ENCODE measurements at places on chromosomes 1 and 21.

DNA sequence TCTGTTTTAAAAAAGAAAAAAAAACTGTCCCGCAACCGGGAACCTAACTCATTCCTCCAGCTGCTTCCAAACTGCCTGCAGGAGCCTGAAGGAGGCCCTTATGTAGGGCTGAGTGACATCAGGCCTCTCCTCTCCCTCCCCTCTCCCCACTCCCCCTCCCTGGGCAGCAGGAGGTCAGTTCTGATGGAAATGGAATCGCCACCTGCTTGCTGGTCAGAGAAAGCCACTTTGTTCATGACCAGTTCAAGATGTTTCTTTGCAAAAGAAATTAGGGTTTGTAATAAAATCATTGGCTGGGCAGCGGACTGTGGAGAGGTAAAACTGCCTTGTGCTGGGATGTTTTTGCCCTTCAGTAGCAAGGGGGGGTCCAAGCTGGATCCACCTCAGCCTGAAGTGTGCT, at the start of gene MAP1LC3C:
Gene MAP1LC3C, minus strand, starts transcription at position 73 of the 400 bp plus-strand sequence. CDS start 90 bp downstream, outside the sequence.
- H3K4me3 ChIP-seq: peak within 1 kb of the TSS; percentile 34
- H3K4me1 ChIP-seq: no peaks in the 10 kb centered on the region
- H3K36me3 ChIP-seq: no peaks in the 10 kb centered on the region
- H3K27me3 ChIP-seq: no peaks in the 10 kb centered on the region
- H3K27ac ChIP-seq: no peak within 1 kb of the TSS

DNA sequence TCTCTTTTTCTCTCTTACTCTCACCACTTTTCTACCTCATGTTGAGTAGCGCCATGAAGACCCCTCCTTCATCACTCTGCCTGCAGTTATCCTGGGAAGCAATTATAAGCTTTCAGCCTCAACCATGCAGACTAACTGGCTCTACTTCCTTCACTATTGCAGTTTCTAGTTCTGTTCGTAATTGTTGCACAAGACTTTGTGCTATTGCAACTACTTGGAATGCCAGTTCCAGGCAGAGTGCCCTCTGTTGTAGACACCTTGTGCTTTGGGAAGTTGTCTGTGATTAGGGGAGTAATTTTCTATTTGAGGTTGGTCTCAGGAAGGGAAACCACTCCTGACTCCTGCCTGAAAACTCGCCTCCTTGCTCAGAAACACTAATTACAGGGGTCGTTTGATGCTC, 19.4 kb downstream of the PGM1 start:
- H3K27ac ChIP-seq: no peak overlapping the region
- no peaks in the 10 kb centered on the region for H3K36me3 ChIP-seq
- no peaks in the 10 kb centered on the region for H3K4me1 ChIP-seq
- DNase-seq: no peak
- H3K4me3 ChIP-seq: no peak overlapping the region

GRCh38 chr1:68470388-68470970, 20.7 kb upstream of the RPE65 start:
- no peak overlapping the region for H3K4me3 ChIP-seq
- no peaks in the 10 kb centered on the region for H3K4me1 ChIP-seq
- no peaks in the 10 kb centered on the region for H3K36me3 ChIP-seq
- no peaks in the 10 kb centered on the region for H3K27me3 ChIP-seq

DNA sequence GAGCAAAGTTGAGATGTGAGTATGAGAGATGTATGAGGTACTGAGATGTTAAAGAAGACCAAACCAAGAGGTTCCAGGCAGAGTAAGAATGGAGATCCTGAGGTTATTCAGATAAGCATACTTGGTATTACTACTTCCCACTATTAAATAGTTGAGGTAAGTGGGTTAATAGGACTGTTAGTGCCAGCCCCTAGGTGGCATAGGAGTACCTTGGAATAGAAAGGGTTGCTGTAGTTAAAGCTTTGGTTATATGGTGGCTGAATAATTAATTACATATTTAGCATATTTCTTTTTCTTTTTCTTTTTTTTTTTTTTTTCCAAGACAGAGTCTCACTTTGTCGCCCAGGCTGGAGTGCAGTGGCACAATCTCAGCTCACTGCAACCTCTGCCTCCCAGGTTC, 397.9 kb upstream of the TMPRSS15 start:
- H3K4me1 ChIP-seq: no peaks in the 10 kb centered on the region
- no peaks in the 10 kb centered on the region for H3K27me3 ChIP-seq
- no peak for DNase-seq

DNA sequence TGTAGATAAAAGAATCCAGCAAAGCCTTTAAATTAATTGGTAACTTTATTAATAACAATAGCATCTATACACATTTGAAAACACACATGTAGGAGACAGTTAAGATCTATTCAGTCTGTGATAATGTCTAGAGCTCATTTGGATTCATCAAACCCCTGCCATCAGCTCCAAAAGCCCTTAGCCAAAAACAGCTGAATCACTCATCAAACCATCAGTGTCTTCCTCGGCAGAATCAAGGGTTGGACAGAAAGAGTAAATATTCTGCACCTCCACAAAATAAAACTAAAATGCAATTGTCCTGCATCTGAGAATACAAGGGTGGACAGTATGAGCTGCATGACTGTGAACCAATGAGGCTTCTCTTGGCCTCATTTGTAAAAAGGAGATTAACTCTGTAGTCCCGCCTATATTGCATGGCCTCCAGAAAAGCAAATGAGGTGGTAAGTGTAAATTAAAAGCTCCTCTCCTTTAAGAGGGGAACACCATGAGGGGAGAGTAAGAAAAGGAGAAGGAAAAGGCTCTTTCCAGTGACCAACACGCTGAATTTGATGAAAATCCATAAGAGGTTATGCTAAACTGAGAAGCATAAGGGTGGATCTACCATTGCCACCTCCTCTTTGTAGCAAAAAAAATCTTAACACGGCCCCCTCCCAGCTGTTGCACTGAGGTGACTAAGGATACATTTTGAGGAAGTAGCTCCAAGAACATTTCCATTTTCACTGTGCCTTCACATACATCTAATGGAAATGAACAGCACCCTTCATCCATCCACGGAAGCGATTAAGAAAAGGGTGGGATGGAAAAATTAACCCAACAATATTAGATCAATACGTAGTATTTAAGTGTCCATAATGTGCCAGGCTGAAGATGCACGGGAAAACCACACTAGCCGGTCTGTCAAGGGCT, 14.7 kb upstream of the BOLA1 start:
- H3K27me3 ChIP-seq: no peaks in the 10 kb centered on the region
- peak overlapping the region; percentile 97 for H3K27ac ChIP-seq
- H3K36me3 ChIP-seq: no peaks in the 10 kb centered on the region
- peak overlapping the region; percentile 60 for H3K4me3 ChIP-seq

GRCh38 chr1:223245983-223246382, 102.9 kb upstream of the TLR5 start:
- no peaks in the 10 kb centered on the region for H3K27me3 ChIP-seq
- DNase-seq: peak; percentile 58
- no peaks in the 10 kb centered on the region for H3K36me3 ChIP-seq

DNA sequence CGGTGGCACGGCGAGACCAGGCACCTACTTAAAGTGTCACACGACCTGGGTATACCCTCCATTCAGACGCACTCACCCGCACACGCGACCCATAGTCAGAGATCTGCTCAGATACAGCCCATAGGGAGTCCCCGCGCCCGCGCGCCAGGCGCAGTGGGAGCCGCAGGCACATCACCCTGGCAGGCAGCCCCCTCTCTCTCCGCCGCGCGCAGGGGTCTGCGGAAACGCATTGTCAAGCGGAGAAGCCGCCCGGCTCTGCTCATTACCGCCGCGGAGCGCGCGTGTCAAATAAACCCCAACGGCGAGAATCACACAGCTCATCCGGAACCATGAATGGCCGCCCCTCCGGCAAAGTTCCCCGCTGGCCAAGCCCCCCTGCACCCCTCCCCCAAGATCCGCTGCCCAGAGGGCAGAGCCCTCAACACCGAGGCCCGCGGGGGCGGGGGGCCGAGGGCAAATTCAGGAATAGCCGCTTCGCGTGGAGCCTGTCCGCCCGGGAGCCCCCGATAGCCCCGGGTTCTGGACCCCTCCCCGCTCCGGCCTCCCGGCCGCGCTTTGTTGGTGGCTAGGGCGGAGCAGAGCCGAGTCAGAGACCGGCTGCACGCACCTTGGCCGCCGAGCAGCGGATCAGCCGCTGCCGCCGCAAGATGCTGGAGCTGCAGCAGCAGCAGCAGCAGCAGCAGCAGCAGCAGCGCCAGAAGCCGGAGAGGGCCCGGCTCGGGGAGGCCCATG, 522 bp downstream of the LRP8 start:
- H3K36me3 ChIP-seq: no peaks in the 10 kb centered on the region
- DNase-seq: no peak
- peaks cover 29% of the 10 kb centered on the region for H3K4me1 ChIP-seq

- no peak overlapping the region for H3K4me3 ChIP-seq
- peaks cover 12% of the 10 kb centered on the region for H3K4me1 ChIP-seq
- H3K36me3 ChIP-seq: no peaks in the 10 kb centered on the region
- no peak for DNase-seq
These were observed 20.3 kb downstream of the RSPH1 start for GRCh38 chr21:42475526-42476387.

DNA sequence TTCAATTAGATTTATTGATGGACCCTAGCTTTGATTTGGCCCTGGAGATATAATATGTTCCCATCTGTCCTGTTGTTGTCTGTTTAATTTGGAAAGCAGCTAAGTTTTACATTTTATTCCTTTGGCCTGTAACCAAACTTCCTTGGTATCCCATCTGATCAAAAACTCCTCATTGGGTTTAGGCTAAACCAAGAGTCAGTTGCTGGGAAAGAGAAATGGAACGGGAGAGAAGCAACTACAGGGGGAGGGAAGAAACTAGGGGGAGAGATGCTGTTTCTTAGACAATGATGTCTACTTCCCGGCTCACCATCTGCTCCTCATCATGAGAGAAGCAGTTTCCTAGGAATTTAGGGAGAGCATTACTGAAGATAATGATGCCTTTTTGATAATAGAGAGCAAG, 141.8 kb downstream of the SYT2 start:
- H3K36me3 ChIP-seq: peaks cover 7% of the 10 kb centered on the region
- no peak for DNase-seq
- no peaks in the 10 kb centered on the region for H3K27me3 ChIP-seq
- H3K4me1 ChIP-seq: peaks cover 41% of the 10 kb centered on the region

DNA sequence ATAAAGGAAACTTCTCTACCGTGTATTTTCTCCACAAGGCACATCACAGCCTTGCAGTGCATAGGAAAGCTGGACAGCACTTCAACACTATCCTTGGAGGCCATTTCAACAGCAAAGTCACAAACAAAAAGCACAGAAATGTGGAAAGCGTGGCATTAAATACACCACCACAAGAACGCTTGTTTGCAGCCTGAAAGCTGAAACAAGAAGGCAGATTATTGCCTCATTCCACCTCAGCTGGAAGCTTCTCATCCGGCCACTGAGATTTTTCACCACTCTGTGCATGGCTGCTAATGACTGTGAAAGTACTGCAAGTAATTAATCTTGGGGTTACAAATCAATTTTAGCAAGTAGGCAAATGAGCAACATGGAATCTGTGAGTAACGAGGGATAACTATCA, 50.9 kb upstream of the GALNT2 start:
- no peaks in the 10 kb centered on the region for H3K4me1 ChIP-seq
- DNase-seq: no peak
- H3K36me3 ChIP-seq: no peaks in the 10 kb centered on the region
- no peaks in the 10 kb centered on the region for H3K27me3 ChIP-seq

DNA sequence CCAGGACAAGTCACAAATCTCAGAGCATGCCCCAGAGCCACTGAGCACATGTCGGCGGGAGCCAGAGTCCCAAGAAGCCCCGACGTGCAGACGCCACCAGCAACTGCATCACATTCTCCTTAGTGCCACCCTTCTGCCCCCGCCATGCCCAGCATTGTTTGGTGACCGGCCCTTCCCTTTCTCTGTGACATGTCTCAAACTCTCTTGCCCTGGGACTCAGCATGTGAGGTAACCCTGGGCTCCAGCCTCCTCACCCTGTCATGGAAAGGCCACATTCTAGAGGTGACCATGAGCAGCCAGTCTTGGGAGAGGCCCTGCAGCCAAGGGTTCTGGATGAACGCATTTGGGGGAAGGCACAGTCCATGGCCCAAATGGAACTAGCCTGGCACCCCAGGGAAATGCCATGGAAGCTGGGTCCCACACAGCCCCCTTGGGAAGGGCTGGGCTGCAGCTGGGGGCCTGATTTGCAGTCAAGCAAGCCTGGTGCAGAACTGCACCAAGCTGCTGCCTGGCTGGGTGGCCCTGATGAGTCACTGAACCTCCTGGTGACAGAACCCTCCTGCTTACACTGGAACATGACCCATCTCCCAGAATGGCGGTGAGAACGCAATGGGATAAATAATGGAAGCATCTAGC, 94.4 kb downstream of the ITPKB start:
- no peak overlapping the region for H3K4me3 ChIP-seq
- H3K27ac ChIP-seq: peak overlapping the region; percentile 25
- DNase-seq: no peak
- H3K27me3 ChIP-seq: no peaks in the 10 kb centered on the region
- peaks cover 24% of the 10 kb centered on the region for H3K4me1 ChIP-seq
- peaks cover 46% of the 10 kb centered on the region for H3K36me3 ChIP-seq

DNA sequence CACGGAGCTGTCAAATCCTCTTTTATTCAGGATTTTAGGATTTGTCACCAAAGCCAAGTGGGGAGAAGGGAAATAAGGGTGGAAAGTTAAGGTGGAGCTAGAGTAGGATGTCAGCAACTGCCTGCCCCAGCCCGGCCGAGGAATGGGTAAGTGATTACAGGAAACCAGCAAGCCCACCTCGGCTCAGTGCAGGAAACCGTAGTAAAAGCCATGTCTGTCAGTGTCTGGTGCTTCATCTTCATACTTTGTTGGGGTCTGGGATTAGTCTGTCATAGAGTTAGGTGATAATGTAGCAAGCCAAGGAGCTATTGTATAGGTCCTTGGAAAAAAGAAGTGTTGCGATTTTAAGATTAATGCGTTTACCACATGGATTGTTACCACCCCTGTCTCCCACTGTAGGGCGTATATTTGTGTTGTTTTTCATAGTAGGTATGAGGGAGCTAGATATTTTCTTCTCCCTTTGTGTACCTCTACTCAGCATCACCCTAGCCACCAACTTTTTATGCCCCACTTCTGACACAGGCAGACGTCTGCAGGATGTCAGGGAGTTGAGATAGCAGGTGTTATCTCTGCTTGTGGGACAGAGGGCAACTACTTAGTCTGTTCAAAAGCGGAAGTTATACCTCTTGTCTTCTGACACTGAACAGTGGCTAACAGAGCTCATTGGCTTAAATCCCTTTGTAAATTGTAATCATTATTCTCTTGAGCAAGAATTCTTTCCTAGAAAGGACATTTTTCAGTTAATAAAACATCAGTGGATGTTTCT, 253.7 kb downstream of the HHAT start:
- no peaks in the 10 kb centered on the region for H3K27me3 ChIP-seq
- DNase-seq: no peak
- H3K4me3 ChIP-seq: no peak overlapping the region
- no peaks in the 10 kb centered on the region for H3K4me1 ChIP-seq
- no peaks in the 10 kb centered on the region for H3K36me3 ChIP-seq
